ENCODE measurements at places on chromosomes 4 and X.

- no peak for DNase-seq
Observed at GRCh38 chr4:15381806-15382338, 46.0 kb upstream of the C1QTNF7 start.

GRCh38 chr4:160091631-160092030 is 988.8 kb downstream of the RAPGEF2 start:
- DNase-seq = no peak

DNA sequence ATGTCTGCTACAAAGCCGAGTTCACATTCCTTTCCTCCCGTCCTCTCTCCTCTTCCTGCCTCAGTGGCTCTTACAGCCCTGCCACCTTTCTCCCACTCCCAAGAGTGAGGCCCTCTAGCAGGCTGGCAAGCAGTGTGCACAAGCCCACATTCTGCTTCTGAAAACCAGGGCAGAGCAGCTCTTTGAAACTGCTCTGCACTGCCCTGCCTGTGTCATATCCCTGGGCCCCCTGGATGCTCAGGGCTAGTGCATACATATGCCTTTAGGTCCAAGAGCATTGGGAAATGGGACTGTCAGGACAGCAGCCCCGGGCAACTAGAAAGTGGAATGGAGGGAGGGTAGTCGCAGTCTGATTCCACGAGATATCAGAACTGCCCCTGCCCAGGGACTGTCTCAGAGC is 42.4 kb downstream of the CNGA2 start:
- DNase-seq = no peak

DNA sequence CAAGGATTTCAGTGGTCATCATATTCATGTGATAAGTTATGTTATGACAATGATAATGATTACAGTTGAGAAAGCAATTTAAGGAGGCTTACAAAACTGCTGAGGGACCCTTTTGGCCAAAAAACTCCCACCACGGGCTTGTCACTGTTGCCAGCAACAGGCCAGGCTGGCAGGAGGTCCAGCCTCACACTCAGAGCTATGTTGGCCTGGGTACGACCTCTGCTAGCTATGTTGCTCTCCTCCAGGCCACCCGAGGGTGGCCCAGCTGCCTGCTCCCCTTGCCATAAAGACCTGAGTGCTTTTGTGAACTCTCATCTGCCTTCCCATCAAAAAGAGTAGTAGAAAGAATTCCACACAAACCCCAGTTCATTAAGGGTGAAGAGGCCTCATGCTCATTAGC is 52.0 kb downstream of the MID1 start:
- DNase-seq = no peak

Measured in activated CD8-positive, alpha-beta memory T cell treated with anti-CD3 and anti-CD28 coated beads, Interleukin-2, amount 50 U/mL, for 4 hours (primary cell).